ENCODE measurements at places on chromosomes 5 and 9.

DNA sequence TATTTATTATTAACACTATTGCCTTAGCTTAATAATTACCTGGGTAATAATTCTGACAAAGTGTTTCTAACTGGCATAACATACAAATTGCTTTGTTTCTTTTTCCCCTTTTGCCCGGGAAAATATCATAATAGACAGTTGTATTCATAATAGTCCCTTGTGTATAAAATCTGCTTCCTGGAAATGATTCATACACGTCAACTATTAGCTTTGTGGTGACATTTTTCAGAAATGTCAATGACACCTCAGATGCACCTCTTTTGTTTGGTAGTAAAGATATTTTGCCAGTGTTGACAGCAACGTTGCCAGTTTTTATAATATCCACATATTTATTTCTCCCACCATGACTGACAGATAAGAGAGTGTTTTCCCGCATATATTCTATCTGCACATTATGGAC is 73.0 kb downstream of the RASEF start:
- DNase-seq, result no peak

GRCh38 chr9:16102154-16102553 is 549.3 kb downstream of the CCDC171 start:
- DNase-seq, result no peak

DNA sequence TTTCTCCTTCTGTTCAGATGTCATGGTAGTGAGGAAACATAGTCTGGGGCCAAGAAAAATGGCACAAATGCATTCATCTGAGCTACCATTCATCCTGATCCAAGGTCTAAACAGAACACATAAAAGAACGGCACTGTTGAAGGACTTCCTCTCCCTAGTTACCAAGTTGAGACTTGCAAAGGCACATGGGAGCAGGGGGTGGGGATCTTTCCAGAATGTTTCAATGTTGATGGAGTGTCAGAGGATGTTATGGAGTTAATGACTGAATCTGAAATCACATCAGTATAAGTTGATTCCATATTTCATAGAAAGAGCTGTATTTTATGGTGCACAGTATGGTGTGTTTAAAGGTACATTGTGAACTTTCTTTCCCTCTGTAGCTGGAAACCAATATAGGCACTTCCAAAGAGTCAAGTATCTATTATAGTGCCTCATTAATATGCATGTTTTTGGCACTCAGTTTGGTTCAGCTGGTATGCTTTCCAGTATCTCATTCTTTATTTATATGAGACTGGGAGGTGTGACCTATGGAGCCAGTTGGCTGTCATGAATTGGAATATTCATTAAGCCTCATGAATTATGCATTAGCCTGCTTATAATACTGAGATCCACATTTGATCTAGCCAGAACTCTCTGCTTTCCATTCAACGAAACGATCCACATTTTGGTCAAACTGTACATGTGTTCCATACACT is 603.0 kb downstream of the NR2F1-AS1 start:
- DNase-seq, result no peak

GRCh38 chr5:87686975-87687374 is 274.2 kb upstream of the CCNH start:
- no peak for DNase-seq

All from ecto neural progenitor cell (in vitro differentiated cells).